NCI-H510A (cell line): ENCODE measurements at places on chromosomes 3 and 15.

DNA sequence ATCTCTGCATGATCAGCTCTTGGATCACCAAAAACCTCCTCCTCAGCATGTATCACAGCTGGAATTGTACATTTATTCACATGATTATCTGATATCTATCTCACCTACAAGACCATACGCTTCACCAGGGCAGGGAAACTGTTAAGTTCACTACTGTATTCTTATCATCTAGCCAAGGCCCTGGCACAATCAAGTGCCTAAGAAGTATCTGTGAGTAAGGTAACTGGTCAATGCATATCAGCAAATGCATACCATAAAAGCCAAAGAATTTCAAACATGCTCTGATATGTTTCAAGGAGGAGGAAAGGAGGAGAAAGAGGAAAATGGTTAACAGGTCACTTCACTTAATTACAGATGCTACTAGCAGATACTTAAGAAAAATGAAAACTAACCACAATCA is 158.4 kb downstream of the LIPC start:
- DNase-seq, result no peak

DNA sequence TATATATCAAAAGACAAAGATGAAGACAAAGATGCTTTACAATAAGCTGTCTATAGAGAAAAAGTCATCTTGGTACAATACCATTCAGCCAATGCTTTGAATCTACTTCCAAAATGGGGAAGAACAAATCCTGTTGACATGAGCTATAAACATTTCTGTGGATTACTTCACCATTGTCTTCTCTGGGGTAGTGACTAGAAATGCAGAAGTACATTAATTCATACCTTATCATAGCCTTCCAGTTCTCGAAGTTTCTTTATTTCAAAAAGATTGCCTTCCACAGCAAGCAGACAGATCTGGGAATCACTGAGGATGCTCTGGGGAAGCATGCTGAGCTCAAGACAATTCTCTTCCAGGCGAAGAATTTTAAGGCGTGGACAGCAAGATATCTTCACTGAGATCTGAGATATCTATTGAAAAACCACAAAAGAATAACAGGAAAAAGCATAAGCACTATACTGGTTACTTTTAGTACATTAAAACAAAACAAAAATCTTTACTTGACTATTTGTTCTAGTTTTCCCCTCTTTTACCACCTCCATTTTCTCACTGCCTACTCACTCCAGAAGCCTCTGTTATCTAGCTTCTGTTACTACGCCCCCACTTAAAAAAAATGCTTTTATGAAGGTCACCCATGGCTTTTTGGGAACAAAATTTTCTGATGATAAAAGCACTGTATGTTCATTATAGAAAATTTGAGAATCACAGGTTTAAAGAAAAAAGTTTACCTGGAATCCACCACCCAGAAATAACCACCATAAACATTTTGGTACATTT is 3.6 kb downstream of the LRRC57 start:
- DNase-seq, result no peak

- DNase-seq, result no peak
These were observed 13.5 kb upstream of the DAZL start for GRCh38 chr3:16618721-16619120.

DNA sequence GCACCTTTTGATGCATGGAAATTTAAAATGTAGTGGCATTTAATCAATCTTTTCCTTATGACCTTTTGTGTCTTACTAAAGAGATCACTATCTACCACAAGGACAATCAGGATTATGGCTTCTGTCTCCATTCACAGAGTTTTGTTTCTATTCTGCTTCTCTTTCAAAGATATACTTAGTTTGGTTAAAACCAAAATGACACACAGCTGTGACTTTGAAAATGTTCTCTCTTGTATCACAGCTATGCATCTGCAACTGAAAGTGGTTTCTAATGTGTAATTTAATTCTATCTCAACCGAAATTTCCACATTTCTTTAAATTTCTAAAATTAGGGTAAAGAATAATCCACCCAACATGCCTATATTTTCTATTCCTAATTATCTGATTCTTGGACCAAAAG is 27.7 kb downstream of the HLTF start:
- DNase-seq, result no peak

- DNase-seq, result no peak
These were observed 35.7 kb downstream of the P3H2 start for GRCh38 chr3:190084983-190085382.

DNA sequence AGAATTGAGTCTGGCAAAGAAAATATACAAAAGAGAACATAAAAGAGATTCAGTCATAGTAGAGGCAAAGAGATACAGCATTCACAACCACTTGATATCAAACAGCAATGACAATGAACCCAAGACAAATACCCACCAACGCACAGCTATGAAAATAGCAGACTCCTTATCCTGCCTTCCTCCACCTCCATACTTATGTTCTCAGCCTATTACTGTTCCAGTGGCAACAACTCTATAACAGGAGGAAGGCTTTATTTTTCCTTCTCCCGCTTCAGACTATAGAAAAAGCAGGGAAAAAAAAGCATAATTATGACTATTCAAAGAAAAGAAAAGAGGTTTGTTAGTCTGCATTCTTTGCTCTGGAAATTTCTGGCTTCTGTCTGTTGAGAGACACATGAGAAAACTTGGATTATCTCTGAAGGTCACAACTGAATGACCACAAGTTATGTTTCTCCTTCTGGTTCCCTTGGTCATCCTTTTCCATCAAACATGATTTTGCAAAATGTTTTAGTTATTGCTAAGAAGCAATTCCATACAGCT is 81.2 kb upstream of the PLXND1 start:
- no peak for DNase-seq

DNA sequence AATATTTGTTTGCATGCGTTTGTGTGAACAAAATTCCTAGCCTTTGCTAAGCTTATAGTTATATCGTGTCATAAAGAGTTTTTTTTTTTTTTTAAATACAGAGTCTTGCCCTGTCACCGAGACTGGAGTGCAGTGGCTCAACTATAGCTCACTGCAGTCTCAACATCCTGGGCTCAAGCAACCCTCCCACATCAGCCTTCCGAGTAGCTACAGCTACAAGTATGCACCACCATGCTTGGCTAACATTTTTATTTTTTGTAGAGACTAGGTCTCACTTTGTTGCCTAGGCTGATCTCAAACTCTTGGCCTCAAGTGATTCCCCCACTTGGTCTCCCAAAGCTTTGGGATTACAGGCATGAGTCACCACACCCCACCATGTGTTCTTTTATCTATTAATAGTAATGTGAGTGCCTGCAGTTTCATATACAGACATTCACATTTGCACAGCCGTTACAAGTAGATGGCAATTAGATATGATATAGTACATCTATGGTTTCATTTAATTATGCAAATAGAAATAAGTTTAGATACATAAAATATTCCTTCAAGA is 848.6 kb downstream of the PDCD6IP start:
- no peak for DNase-seq

DNA sequence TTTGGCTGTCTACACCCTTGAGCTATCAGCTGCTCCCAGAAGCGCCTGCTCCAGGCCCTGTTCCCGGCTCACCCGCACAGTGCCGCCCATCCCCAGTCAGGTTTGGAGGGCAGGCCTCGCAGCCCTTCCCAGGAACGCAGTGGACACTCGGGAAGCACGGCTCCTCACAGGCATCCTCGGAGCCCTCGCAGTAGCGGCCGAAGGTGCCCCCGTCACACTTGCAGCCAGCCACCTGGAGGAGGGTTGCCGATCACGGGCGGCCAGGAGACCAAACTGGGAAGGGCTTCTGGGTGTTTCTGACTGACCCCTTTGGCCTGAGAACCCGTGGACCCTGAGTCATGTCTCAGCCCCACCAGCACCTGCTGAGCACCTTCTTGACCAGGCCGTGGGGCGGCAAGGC is 33.4 kb downstream of the MUC20 start:
- no peak for DNase-seq

GRCh38 chr3:48394391-48394790 is 22.4 kb downstream of the FBXW12 start:
- no peak for DNase-seq

DNA sequence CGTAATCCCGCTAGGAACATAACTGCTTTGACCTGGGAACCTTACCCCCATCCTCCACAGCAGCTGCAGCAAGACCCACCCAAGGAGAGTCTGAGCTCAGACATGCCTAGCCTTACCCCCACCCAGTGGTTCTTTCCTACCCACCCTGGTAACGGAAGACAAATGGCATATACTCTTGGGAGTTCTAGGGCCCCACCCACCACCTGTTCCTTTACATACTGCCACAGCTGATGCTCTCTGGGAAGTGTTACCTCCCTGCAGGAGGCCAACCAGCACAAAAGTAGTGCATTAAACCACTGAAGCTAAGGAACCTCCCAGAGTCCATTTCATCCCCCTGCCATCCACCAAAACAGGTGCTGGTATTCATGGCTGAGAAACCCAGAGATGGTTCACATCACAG is 50.6 kb upstream of the AZI2 start:
- no peak for DNase-seq

GRCh38 chr3:13115576-13115910 is 42.3 kb upstream of the IQSEC1 start:
- DNase-seq, result no peak

- no peak for DNase-seq
These were observed 36.7 kb upstream of the ARHGEF3 start for GRCh38 chr3:56838448-56838847.

- DNase-seq, result no peak
These were observed 21.4 kb upstream of the NR2C2 start for GRCh38 chr3:14925729-14926591.

- no peak for DNase-seq
These were observed 69.3 kb upstream of the SMAD3 start for GRCh38 chr15:66996094-66996493.

GRCh38 chr15:94360251-94360685 is 128.9 kb downstream of the MCTP2 start:
- no peak for DNase-seq

- no peak for DNase-seq
These were observed 19.4 kb upstream of the SKOR1 start for GRCh38 chr15:67805666-67806516.

GRCh38 chr3:567488-568185 is 371.1 kb downstream of the CHL1 start:
- DNase-seq, result no peak

GRCh38 chr15:98955961-98956723 is 51.5 kb downstream of the PGPEP1L start:
- no peak for DNase-seq

DNA sequence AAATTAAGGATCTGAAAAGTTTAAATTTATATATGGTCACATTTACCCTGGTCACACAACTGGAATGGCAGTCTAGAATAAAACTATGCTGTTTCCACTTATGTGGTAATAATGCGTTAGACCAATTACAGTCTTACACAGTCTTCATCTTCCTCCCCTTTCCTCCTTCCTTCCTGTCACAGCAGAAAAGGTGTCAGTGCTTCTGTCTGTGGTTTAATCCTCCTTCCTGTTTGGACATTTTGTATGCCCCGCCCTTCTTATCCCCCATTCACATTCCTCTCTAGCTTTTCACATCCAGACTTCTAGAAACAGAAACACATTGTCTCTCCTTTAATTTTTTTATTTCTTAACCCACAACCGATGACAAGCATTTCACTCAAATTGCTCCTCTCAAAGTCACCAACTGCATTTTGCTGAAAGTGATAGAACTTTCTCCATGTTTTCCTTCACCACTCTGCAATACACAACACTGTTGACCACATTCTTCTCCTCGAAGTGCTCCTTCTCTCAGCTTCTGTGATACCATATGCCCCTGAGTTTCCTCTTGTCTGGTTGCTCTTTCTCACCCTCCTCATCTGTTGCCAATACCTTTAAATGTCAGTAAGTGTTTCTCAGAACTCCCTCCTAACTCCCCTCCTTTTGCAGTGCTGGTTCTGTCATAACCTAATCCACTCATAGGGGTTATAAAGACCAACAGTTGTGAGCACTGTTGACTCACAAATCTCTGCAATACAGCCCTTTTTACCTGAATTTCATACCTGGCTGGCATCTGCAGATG is 271.6 kb downstream of the UBE2E2 start:
- DNase-seq, result no peak

DNA sequence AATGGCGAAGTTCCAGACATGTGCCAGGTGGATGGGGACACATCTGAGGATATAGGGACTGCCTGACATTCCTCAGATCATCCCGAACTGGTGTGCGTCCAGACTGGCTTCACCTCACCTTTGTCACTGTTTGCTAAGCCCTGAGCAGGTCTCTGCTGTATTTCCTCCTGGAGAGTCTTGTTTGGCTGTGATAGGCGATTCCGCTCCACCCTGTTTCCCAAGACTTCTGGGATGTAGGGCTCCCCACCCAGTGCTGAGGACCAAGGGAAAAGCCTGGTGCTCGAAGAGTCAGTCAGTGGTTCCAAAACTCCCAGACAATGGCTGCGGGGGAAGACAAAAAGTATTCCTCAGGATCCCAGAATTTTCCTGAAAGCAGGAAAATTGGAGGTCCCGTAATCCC is 11.1 kb upstream of the FURIN start:
- no peak for DNase-seq
